NCI-H226 (cell line): ENCODE measurements at places on chromosomes 13 and 19.

GRCh38 chr13:91639330-91639729 is 240.9 kb downstream of the GPC5 start:
- no peak for DNase-seq

- DNase-seq = no peak
Observed at GRCh38 chr19:33510462-33511194, 11.0 kb downstream of the PEPD start.

DNA sequence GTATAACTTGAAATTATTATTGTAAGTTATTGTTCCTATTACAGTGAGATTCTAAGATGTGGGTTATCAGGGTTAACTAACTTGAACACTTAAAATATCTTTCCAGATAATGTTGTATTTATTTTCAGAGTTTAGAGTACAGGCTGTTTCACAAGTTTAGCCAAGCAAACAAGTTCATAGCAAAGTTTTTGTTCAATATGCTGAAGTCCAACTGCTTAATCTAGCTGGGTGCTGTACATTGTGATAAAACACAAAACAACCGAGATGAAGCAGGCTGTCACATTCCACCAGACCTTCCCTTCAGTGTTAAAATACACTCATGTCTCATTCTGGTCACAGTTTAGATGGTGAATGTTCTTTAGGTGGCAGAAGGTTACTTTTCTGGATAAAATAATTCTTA is 148.0 kb upstream of the PCDH20 start:
- DNase-seq = no peak

DNA sequence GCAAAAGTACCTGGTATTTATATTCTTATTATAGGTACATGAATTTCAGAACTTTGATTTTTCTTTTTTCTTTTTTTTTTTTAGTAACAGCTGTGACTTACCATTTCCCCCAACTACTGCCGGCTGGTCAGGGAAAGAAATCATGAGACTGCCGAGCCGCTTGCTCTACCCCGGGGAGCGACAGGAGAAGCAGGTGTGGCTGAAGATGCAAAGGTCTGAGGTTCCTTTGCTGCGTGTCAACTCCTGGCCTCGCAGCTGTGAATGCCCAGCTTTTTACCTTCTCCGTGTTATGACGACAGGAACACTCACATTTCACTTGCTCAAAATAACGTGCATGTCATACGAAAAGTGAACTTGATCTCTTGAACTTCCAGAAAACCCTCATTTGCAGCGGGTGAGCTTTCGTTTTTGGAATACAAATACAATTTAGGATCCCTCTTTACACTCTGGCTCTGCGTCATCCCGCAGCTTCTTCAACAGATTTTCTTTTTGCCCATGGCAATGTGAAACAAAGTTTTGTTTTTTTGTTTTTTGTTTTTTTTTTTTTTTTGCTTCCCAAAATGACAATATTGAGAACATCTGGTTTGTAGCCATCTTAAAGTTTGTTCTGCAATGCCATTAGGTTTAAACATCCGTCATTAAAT is 117.9 kb downstream of the EFNB2 start:
- DNase-seq = no peak

DNA sequence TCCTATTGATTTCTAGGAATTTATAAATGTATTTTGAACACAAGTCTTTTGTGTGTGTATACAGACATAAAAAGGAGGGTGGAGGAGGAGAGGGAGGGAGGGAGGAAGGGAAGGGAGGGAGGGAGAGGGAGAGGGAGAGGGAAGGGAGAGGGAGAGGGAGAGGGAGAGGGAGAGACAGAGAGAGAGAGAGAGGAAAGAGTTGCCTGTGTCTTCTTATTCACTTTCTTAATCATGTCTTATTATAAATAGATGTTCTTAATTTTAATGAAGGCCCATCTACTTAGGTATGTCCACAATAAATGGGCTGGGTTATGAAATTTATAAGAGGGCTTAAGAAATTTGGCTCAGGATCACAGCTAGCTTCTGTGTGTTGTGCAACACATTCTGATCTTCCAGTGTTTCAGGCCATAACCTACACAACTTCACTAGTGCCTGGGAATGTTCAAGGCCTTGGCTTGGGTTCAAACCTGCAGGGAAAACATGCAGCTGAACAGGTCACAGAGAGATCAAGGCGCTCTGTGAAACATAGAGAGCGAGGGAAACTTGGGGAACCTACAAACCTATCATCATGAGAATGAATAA is 39.3 kb downstream of the ZNF45 start:
- DNase-seq = no peak

DNA sequence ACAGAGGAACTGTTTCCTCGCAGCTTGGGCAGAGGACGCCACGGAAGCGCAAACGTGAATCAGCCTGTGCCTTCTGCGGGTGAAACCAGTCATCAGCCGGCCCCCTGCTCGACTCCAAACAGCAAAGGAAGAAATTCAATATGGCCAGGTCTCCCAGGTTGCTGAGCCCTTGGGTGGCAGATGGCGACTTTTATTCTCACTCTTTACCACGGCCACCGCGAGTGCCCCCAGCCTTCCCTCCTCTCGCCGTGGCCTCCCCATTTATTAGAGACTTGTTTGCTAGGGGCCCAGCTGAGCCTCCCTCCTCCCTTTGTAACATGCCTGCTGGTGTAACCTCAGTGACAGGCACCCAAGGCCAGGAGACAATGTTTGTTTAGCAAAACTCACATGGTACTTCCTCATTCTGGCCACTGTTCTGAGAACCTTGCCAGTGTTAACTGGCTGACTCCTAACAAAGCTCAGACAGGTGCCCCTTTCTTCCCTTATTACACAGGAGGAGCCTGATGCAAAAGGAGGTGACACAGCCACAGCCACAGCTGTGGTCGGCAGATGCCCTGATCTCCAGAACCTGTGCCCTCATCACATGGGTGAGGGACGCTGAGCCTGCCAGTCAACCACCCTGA is 5.8 kb downstream of the RAB20 start:
- DNase-seq = no peak

- DNase-seq = no peak
Observed at GRCh38 chr13:73544175-73544574, 485.4 kb downstream of the KLF5 start.

DNA sequence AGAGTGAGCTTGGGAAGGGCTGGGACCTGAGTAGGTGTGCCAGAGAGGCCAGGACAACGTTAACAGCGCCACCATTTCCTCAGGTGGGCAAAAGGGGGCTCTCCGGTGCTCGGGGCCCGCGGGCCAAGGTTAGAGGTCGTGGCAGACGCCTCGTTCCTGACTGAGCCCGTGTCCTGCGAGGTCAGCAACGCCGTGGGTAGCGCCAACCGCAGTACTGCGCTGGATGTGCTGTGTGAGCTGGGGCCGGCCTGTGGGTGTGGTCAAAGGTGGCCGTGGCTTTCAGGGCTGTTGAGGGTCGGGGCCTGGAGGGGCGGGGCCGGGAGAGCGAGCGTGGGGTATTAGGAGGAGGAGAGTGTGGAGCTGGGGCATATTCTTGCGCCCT is 3.7 kb downstream of the KIRREL2 start:
- DNase-seq = no peak

GRCh38 chr13:51838240-51838846 is 6.6 kb downstream of the TMEM272 start:
- no peak for DNase-seq

- no peak for DNase-seq
Observed at GRCh38 chr19:9329999-9330398, 6.0 kb downstream of the ZNF559 start.

GRCh38 chr13:109372666-109373065 is 413.7 kb downstream of the IRS2 start:
- DNase-seq = no peak

DNA sequence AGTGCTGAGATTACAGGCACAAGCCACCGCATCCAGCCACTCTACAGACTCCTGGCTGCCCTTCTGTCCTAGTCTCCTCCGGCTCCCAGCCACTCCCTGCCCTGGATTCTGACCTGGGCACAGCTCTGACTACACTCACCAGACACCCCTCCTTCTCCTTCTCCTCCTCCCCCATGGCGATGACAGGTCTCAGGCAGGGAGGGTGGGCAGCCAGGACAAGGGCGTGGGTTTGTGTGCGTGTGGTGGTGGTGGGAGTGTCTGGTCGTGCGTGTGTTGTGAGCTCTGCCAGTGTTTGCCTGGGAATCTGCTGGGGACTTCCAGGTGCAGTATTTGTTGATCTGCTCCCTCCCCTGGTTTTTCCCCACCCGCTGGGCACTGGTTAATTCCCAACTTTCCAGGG is 3.0 kb upstream of the NCCRP1 start:
- DNase-seq = no peak

DNA sequence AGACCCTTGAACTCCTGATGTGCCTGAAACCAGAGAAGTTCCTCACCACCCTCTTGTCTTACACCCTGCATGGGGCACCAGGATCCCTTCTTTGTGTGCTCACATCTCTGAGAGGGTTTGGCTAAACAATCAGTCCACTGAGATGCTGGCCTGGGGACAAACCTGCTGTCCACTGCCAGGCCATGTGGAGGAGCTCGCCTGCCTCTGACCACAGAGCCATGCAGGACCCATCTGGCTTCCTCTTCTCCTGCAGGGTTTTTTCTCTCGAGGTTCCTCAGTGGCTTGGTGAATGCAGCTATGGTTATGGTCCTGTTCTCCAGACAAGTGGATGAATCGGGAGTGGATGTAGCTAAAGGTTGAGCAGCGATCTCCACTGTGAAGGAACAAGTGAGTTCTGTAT is 49.1 kb upstream of the MEDAG start:
- DNase-seq = no peak
